DMS79 treated with DMSO at 0.1 percent for 48 hours (cell line): ENCODE measurements at places on chromosomes 16 and 17.
A peak's percentile ranks its signal among the peaks of the same experiment; 100 is the strongest.

- DNase-seq: peak; percentile 66
These were observed 60.6 kb downstream of the SCNN1B start for GRCh38 chr16:23362460-23363317.

DNA sequence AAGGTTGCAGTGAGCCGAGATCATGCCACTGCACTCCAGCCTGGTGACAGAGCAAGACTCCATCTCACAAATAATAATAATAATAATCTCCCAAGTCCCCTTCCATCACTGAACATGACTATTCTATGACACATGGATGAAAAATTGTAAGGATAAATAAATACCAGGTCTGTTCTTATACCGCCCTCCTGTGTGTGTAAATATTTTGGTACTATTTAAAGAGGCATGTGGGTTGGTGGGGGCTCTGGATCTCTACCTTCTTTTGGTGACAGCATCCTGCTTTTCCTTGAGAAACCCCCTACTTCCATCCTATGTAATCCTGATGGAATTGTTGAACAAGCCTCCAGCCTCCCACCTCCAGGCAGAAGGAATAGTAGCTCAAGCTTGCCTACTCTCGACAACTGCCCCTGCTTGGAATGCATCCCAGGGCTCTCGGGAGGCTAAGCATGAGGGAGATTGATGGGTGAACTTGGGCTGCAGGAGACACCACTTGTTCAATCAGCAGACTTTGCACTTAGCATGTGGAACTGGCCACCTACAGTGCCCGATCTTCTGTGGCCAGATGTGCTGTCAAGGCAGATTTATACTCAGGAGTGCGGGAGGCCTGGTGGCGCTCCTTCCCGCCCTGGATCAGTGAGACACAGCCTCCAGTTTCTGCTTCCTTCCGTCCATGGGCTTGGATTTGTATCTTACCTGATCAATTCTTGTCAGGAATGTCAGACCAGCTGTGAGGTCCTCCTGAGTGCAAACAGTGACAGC is 287.4 kb downstream of the SLC39A11 start:
- no peak for DNase-seq

DNA sequence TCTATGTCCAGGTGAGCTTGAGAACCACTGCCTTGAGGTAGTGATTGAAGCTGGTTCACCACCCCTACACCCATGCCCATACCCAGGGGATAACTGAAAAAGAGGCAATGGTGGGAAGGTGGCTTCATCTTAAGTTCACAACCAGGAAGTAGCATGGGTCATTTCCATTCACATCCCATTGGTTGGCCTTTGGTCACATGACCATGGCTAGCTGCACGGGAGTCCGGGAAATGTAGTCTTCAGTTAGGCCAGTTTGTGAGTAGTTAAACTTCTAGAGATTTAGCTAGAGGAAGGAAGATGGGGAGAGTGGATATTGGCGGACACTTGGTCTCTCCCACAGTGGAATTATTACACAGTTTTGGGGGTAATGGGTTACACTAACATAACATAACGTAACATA is 92.9 kb downstream of the RGS9 start:
- no peak for DNase-seq

DNA sequence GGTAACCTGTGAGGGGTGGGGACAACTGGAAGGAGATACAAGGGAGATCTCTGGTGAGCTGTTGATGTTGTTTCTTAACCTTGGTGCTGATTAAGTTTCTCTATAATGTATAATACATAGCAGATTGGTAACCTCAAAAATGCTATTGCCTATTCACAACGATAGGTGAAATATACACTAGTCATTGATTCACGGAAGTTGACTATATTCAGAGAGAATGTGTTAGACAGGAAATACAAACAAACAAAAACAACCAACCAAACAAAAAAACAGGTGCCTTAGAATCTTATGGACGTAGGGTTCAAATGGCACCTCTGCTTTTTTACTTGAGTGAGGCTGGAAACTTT is 21.5 kb downstream of the HSD17B2 start:
- no peak for DNase-seq
